Activated CD8-positive, alpha-beta memory T cell treated with anti-CD3 and anti-CD28 coated beads, Interleukin-2, amount 10 ng/mL, durations not matched to agents 7 days and 5 days (primary cell): ENCODE measurements at places on chromosomes 16 and 17. TPM values are rescaled to one million over a fixed set of nuclear protein-coding genes. Genes with fewer than 3 reads are reported as not detected.

GRCh38 chr17:43372273-43372911, 26.4 kb upstream of the ARL4D start:
- DNase-seq, result no peak

DNA sequence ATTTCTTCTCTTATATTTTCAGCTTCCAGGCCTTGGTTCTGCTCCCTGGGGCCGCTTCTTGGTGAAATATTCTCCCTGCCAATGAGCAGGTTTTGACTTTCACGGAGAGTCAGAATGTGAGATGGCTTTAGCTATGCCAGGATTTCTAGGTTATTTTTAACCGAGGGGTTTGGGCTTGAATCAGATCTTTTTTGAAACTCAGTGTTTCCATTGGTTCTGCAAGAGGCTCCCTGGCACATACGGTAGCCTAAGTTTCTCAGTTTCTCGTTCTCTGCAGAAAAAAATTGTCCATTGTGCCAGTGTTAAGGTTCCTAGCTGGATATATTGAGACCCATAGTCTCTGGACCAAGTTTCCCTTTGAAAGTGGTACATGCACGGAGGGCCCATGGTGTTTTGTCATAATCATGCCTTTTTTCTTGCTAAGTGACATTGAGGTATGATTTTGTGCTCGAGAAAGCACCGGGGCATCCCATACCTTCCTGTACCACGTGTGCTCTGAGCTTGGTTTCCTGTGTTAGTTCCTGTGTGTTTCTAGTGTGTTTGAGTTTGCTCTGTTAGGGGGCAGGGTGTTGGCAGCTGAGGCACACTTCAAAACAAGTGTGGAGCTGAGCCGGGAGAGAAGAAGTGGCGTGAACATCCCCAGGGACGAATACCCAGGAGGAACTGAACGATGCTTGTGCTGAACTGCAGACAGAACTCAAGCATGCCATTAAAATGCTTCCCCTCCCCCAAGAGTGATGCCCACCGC, 127.2 kb downstream of the HS3ST3B1 start:
- DNase-seq, result peak; percentile 76

Gene TBC1D26
- not detected for total RNA-seq

DNA sequence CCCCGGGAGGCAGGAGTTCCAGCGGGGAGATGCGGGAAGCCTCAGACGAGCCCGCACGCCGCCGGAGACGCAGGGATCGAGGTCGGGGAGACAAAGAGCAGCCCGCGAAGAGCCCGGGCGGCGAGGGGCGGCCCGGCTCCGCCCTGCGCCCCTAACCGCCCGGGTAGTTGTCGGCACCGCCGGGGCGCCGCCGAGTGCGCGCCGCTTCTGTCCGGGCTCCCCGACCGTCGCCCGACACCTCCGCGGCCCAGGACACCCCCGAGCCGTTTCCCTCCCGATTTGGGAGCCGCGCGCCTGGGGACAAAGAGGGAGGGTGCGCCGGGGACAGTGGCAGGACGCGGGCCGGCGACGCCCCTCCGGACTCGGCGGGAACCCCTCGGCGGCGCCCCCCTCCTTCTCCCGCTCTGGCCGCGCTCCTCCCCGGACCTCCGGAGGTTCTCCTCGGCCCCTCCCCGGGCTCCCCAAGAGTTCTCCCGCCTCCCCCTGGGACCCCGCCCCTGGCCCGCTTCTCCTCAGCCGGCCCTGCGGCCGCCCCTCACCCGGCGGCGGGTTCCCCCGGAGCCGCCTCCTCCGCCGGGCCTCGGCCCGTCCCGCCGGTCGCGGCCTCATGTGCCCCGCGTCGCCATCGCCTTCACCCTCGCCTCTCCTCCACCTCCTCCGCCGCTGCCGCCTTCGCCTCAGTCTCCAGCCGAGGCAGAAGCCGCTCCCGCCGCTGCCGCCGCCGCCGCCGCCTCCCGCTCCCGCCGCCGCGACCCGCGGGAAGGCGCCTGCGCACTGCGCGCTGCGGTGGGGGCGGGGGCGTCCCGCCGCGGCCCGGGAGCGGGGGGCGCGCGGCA, at the start of gene GJC1:
GJC1 (minus strand) TSS at position 765 of the 836 bp plus-strand sequence. CDS start 24,470 bp downstream, outside the sequence.
- no peak for DNase-seq

DNA sequence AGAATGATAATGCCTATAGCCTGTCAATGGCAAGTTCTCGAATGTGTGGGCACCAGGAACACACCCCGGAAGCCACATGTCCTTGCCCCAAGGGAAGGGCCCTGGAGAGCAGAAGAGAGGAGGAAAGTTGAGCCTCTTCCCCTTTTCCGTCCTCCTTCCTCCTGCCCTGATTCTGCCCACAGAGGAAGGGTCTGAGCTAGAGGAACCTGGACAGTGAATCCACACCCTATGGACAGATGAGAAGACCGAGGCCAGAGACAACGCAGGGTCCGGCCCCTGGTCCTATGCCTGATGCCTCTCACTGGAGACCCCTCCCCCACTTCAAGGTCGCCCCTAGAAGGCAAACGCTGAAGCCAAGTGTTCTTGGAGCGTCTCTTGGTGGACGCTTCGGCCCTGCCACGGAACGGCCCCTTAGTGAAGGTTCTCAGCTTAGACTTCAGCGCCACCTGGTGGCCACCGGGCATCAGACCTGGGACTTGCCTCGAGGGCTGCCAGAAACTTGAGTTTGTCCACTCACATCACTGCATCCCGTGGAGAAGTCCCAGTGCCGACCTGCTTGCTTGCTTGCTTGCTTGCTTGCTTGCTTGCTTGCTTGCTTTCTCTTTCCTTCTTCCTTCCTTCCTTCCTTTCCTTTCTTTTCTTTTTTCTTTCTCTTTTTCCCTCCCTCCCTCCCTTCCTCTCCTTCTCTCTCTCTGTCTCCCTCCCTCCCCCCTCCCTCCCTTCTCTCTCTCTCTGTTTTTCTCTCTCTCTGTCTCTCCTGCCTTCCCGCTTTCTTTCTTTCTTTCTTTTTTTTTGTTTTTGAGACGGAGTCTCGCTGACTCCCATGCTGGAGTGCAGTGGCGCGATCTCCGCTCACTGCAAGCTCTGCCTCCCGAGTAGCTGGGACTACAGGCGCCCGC, 20.6 kb upstream of the SPNS3 start:
- DNase-seq, result peak; percentile 94

DNA sequence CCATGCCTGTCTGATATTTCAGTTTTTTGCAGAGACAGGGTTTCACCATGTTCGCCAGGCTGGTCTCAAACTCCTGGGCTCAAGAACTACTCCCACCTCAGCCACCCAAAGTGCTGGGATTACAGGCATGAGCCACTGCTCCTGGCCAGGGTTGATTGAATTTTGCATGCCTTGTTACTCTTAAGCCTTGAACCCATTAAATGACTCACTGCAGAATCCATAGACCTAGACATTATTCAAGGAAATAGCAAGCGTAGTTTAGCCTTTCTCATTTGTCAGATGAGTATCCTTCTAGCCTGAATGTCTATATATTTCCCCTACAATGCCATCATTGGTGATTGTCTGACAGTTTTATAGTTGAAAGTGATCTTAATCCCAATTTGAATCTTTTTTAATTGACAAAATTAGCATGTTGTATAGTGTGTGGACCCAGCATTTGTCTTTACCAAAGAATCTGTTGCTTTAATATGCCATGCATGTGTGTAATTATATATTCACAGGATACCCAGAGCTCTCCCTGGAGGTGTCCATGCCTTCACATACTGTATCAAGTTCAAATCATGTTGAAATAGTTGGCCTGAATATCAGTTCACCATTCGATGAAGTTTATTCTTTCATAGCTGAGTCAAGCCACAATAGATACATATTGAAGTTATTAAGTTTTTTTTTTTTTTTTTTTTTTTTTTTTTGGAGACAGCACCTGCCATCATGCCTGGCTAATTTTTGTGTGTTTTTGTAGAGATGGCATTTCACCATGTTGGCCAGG, 321.0 kb downstream of the CPPED1 start:
- no peak for DNase-seq

DNA sequence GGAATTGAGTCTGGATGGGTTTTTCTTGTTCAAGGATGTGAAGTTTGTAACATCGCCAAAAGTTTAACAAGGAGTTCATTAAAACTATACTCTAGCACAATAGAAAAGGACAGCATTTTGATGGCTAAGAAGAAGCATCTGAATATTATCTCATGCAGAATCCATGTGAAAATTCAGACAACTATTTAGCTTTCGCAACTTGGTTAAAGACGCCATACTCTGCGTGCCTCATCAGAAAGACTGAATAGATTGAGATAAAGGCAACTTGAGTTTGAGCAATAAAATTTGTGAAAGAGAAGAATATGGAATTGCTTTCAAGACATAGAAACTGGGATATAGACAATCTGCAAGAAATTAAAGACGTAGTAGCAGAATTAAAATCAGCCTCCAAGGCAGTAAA, 151.1 kb upstream of the MYOCD start:
- no peak for DNase-seq

DNA sequence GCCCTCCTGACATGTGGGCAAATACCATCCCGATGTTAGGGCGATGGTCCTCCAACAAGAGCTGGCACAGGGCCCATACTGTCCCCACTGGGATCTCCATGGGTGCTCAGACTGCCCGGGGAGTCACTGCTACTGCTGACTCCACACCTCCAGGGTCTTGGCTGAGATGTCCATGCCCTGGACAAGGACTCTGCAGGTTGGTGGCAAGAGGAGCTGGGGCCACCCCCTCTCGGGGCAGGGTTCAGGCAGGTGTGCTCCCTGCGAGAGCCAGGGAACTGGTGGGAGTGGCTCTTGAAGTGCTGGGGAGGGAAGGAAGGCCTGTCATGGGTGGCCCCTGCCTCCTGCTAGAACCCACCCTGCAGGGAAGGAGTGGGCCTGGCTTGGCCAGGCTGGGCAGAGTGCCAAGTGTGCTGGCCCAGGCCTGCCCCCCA, 6.4 kb downstream of the CASKIN2 start:
- DNase-seq, result no peak

GRCh38 chr17:72021417-72022041, 99.3 kb upstream of the SOX9 start:
- DNase-seq, result no peak

- peak; percentile 71 for DNase-seq
Observed at GRCh38 chr17:4969047-4969550, 1.5 kb upstream of the SPAG7 start.

- DNase-seq, result no peak
Observed at GRCh38 chr17:39486242-39486641, 25.0 kb downstream of the CDK12 start.

Gene CDT1
- total RNA-seq, result 191 TPM

DNA sequence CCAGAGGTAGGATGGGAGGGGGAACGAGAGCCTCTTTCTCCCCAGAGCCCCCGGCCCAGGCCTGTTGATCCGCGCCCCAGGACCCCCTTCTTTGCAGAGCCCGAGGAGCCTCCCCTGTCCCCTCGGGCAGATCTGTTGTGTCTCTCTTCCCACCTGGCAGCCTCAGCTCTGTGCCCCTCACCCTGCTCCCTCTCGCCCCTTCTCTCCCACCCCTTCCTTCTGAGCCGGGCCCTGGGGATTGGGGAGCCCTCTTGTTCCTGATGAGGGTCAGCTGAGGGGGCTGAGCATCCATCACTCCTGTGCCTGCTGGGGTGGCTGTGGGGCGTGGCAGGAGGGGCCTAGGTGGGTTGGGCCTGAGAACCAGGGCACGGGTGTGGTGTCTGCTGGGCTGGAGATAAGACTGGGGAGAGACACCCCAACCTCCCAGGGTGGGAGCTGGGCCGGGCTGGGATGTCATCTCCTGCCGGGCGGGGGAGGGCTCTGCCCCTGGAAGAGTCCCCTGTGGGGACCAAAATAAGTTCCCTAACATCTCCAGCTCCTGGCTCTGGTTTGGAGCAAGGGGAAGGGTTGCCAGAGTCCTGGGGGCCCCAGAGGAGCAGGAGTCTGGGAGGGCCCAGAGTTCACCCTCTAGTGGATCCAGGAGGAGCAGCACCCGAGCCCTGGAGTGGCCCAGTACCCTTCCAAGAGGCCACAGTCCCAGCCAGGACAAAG, 65.4 kb downstream of the MRC2 start:
- no peak for DNase-seq

- no peak for DNase-seq
Observed at GRCh38 chr16:11072420-11073153, 128.2 kb downstream of the CLEC16A start.

Gene CCR7
- 83.9 TPM for total RNA-seq

DNA sequence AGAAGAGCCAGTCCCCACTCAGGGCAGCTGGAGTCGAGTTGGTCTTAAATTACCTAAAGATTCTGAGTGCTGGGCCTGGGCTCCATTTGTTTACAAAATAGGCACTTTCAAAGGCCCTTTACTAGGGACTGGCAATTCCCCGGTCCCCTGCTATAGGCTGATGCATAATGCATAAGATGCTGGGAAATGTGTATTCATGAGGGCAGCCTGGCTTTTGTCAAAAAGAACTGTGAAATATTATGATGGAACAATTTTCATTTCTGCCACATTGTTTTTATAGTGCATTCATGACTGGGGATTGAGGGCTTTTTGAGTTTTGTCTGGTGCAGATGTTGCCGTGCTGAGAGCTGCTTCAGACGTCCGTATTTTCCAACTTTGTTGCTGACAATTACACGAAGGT, 617.0 kb upstream of the CDH5 start:
- no peak for DNase-seq

Gene PABPN1L
- not detected for total RNA-seq

DNA sequence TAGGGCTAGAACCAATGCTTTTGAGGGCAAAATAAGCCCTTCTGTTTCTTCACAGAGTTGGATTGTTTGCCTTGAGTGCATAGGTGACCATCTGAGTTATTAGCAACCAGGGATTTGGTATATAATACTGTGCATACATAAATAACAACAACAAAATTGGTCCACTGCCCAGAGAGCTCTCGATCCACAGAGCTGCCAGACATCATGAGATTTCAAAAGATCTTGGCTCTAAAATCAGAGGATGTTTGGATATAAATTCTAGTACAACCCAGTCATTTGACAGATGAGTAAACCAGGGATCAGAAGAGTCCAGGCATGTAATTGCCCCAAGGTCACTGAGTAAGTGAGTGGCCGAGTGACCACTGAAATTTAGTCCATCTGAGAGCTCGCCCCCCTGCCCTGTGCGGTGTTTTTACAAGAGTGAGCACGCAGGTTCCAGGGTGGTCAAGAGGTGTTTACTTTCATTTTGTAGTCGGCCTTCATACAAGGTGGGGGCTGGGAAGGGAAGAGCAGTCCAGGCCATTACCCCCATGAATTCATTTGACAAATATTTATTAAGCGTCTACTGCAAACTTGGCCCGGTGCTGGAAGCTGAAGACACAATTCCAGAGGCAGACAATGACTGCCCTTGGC, 1.8 kb upstream of the MT2A start:
- no peak for DNase-seq

Gene SCRN2
- total RNA-seq, result 28.1 TPM

DNA sequence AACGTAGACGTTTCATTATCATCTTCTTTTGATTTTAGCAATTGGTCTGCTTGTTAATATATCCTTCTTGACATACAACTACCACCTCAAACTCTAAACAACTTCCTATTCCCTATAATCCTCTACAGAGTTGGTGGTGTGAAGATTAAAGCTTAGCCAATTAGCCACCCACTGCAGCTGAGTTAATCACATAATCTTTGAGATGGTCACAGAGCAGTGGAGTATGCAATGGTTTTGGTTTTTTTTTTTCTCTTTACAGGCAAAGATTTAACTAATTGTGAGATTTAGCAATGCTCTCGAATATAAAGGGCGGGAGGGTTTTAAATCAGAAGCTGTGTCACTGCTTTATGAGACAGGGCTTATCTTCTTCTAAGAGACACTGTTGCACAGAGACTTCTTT, 37.0 kb downstream of the STX8 start:
- no peak for DNase-seq

- DNase-seq, result peak; percentile 83
Observed at GRCh38 chr17:80260069-80260535, 550 bp upstream of the RNF213 start.

GRCh38 chr16:4548124-4548523, 8.0 kb upstream of the C16orf96 start:
- no peak for DNase-seq

- no peak for DNase-seq
Observed at GRCh38 chr16:70758786-70759185, 42.2 kb downstream of the VAC14 start.

- no peak for DNase-seq
Observed at GRCh38 chr17:8794636-8795035, 4.5 kb downstream of the MFSD6L start.
